ENCODE measurements at places on chromosomes 4 and X.

DNA sequence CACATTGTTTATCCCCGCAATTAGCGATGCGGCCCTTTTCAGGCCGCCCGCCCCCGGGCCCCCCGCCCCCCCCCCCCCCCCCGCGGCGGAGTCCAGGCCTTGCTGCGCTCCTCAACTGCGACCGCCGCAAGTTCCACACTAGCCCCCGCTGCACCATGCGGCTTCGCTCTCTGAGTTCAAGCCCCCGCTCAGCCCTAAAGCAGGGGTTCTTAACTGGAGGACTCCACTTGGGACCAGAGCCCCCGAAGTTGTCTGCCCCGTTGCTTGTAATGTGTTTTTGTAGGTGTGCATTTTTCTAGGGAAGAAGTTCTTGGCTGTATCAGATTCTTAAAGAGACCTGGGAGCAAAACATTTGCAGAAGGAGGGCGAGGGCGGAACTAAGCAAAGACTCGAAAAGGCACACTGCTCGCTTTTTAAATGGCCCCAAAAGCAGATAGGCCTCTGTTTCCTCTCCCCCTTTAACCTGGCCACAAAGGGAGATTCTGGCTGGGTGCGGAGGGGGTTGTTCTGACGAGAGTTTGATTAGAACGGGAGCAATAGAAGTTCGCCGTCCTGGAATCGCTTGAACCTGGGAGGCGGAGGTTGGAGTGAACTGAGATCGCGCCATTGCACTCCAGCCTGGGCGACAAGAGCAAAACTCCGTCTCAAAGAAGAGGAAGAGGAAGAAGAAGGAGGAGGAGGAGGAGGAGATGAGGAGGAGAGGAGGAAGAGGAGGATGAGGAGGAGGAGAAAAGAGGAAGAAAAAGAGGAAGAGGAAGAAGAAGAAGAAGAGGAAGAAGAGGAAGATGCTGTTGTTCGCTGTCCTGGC, 2.3 kb upstream of the MSX1 start:
- no peak for DNase-seq

DNA sequence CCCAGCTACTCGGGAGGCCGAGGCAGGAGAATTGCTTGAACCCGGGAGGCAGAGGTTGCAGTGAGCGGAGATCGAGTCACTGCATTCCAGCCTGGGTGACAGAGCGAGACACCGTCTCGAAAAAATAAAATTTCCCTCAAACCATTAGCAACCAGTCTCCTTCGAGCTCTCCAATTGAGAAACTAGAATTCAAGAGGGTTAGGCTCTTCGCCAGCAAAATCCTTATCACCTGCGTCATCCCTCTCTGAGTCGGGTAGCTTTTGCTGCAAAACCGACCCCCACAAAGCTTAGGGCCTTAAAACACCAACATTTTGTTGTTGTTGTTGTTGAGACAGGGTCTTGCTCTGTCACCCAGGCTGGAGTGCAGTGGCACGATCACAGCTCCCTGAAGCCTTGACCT, 75.1 kb upstream of the DDX3X start:
- no peak for DNase-seq

DNA sequence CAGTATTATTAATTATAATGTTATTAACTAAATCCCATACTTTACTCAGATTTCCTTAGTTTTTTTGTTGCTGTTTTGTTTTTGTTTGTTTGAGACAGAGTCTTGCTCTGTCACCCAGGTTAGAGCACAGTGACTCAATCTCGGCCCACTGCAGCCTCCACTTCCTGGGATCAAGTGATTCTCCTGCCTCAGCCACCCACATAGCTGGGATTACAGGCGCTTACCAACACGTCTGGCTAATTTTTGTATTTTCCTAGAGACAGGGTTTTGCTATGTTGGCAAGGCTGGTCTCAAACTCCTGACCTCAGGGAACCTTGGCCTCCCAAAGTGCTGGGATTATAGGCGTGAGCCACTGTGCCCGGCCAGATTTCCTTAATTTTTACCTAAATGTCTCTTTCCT, 72.2 kb downstream of the ANAPC4 start:
- DNase-seq: no peak

- DNase-seq: no peak
Observed at GRCh38 chr4:153497988-153498967, 32.1 kb downstream of the TMEM131L start.

DNA sequence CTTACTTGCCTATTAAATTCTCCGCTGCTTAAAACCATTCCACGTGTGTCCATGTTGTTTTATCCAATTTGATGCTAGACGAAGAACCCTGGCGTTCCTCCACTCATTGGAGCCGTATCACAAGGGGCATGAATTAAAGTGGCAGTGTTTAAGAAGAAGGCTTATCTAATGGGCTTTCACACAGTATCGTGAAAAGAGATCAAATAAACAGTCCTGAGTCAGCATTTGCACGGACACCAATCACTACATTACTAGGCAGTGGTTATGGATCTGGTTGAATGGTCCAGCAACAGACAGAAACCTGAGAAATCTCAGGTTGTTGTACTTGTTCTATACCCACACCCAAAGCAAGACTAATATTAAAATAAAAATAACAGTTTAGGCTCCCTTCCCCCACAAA, 671.6 kb downstream of the FAT4 start:
- no peak for DNase-seq
